ENCODE measurements at places on chromosomes 7 and 10. TPM values are rescaled to one million over a fixed set of nuclear protein-coding genes. Genes with fewer than 3 reads are reported as not detected.

GRID1 gene
- total RNA-seq = not detected

TBX20 gene
- total RNA-seq = under 0.01 TPM

TSPAN12 gene
- total RNA-seq = 2.1 TPM

TCERG1L gene
- not detected for total RNA-seq

HECW1 gene
- not detected for total RNA-seq

MYOZ1 gene
- not detected for total RNA-seq

HMX3 gene
- total RNA-seq = 0.07 TPM

HOXA1 gene
- total RNA-seq = 0.07 TPM

ENTPD1 gene
- total RNA-seq = not detected

BICC1 gene
- total RNA-seq = 3.8 TPM

EBF3 gene
- total RNA-seq = not detected

MKX gene
- 1.3 TPM for total RNA-seq

PTN gene
- total RNA-seq = 0.07 TPM

UTF1 gene
- not detected for total RNA-seq

GIMAP2 gene
- 0.21 TPM for total RNA-seq

PTPRN2 gene
- under 0.01 TPM for total RNA-seq

MRLN gene
- total RNA-seq = not detected

PNLIPRP2 gene
- total RNA-seq = not detected

CD36 gene
- 1.0 TPM for total RNA-seq

CHN2 gene
- not detected for total RNA-seq

RBAK gene
- 21.6 TPM for total RNA-seq

NPY gene
- not detected for total RNA-seq

ZNF804B gene
- not detected for total RNA-seq

NUPR2 gene
- total RNA-seq = not detected

ADARB2 gene
- total RNA-seq = not detected

MINDY4 gene
- total RNA-seq = 3.5 TPM

HYAL4 gene
- 0.14 TPM for total RNA-seq

CAV1 gene
- total RNA-seq = 483 TPM

OR2A12 gene
- not detected for total RNA-seq

JAZF1 gene
- 0.34 TPM for total RNA-seq

SERPINE1 gene
- 18.5 TPM for total RNA-seq

FAM25G gene
- total RNA-seq = not detected

DMTF1 gene
- 75.2 TPM for total RNA-seq

TEX47 gene
- not detected for total RNA-seq

THSD7A gene
- total RNA-seq = 0.28 TPM

IKZF5 gene
- total RNA-seq = 5.8 TPM

CDHR3 gene
- total RNA-seq = 1.9 TPM

DGKB gene
- not detected for total RNA-seq

GNAT3 gene
- total RNA-seq = not detected

SLC29A4 gene
- total RNA-seq = 12.3 TPM
